ENCODE measurements at places on chromosomes 13 and 19.
A peak's percentile ranks its signal among the peaks of the same experiment; 100 is the strongest.

DNA sequence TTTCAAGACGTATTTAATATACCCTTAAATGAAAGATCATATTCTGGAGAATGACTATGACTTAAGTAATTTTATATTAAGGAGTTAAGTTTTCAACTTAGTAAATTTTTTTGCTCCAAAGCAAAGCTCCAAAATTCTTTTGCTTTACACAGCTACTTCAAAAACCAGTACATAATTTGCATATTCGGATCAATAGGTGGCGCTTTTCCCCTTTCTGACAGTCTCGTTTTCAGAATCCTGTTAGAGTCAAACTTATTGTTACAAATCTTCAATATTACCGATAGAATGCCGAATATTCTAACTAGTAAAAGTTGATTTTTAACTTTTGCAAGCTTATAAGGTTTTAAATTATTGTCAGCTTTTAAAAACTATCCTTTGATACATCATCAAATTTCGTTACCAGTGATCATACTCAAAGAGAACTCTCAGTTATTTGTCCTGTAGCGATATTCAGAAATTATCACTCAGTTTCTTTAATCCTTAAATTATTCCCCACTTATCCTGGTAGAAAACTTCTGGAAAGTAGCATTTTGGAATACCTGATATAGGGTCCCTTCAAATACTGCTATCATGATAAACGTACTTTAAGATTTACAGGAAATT lies 852.7 kb upstream of the KLHL1 start:
- no peak for DNase-seq

DNA sequence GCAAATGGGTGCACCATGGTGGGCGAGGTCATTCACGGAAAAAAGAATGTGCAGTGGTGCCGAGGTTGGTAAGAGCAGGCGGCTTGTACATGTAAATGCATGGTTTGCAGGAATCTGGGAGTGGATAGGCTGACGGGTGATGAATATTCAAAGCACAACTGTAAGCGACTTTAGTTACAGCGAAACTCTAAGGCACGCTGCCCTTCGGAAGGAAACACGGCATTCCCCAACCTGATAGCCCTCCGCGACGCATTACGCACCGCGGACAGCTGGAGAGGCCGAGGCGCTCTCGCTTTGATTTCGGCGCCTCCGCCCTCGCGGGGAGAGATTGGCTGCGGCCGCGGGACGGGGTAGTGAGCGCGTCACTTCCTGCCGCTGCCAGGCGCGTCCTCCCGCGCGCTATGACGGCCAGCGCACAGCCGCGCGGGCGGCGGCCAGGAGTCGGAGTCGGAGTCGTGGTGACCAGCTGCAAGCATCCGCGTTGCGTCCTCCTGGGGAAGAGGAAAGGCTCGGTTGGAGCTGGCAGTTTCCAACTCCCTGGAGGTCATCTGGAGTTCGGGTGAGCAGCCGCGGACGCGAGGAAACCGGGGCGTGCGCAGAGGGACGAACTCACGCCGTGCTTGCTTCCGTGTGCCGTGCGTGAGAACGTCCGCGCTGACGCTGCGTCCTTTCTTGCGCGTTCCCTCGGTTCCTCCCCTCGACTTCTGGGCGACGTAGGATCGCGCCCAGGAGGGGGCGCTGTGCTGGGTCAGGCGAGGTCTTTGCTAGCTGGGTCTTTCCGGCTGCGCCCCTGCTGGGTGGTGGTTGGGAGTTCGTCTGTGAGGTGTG lies at the start of gene NUDT15:
Gene NUDT15 (plus strand): TSS at position 381 of the 828 bp plus-strand sequence. CDS start 21 bp downstream, at position 402.
- peak; percentile 80 for DNase-seq

DNA sequence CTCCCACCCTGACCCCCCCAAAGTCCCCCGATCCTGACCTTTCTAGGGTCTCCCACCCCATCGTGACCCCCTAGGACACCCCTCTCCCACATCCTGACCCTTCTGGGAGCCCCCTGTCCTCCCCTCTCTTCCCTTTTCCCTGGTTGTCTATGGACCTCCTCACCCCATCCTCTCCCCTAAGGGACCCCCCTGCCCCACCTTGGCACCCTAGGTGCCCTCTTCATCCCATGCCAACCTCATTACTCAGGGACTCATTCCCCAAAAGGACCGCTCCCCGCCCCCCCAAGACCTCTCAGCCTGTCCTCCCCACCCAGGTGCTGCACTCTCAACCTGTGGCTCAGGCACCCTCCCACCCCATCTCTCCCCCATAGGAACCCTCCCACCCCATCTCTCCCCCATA lies 2.1 kb downstream of the MAP2K2 start:
- no peak for DNase-seq

- no peak for DNase-seq
Observed at GRCh38 chr19:3320354-3320670, 46.1 kb upstream of the NFIC start.

DNA sequence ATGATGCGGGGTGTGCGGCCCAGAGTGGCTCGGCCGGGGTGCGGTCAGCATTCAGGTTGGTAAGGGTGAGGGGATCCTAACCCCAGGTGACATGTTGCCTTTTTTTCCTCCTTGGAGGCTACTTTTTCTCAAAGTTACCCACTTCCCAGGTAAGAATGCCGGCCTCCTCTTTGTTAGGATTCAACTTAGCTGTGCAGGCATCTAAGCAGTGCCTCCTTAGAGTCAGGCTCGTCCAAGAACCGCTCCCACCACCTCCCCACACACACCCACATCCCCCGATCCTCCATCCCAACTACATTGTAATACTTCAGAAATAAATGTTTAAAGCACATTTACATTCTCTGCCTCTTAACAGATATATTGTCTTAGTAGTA lies 733 bp upstream of the ENOX1 start:
- DNase-seq, result no peak

DNA sequence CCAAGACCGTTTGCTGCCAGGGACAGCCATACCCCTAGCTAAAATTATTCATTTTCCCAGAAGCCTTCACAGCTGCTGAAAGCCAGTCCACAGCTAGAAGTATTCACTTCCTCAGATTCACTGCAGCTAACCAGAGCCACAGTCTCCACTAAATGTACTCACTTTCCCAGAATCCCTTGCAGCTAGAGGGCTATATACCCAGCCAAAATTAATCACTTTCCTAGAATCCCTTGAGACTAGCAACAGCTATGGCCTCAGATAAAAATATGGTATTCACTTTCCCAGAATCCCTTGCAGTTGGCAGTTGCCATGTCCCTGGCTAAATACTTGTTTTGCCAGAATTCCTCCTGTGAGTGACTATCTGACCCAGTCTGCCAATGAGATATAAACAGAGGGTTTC lies 13.8 kb upstream of the MEIS3 start:
- no peak for DNase-seq

DNA sequence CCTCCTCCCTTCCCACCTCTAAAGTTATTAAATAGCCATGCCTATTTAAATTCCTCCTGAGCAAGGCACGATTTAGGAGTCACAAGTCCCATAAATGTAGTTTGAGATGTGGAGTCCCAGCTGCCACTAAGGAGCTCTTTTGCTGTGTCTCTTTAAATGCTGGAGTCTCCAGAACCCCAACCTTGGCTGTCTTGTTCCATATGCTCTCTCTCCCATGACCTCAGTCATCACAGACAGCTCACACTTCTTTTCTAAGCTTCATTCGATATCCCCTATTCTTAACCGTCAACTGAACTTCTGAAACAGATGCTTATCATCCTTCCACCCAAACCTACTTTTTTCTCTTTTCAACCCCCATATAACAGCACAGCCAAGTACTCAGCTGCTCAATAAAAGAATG lies 197.1 kb downstream of the VWA8 start:
- no peak for DNase-seq

GRCh38 chr19:40213882-40214570 lies 4.2 kb downstream of the TTC9B start:
- DNase-seq, result no peak

DNA sequence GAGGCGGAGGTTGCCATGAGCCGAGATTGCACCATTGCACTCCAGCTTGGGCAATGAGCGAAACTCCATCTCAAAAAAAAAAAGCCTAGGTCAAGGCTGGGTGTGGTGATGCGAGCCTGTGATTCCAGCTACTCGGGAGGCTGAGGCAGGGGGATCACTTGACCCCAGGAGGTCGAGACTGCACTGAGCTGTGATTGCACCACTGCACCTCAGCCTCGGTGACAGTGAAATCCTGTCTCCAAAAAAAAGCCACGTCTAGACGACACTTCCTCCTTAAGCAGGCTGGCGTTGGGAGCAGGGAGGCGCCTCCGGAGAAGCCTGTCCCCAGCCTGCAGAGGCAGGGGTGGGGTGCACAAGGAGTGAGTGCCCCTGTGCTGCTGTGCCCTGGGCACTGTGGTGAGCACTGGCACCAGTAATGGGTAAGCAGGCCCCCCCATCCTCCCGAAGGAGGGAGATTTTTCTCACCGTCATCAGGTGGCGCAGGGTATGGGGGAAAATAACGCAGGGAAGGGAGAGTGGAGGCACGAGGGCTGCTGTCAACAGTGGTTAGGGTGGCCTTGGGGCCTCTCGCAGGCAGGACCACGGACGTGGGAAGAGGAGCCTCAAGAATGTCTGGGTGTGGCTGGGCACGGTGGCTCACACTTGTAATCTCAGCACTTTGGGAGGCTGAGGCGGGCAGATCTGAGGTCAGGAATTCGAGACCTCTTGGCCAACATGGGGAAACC lies 706 bp downstream of the P2RY11 start:
- DNase-seq, result no peak

GRCh38 chr13:80132741-80133601 lies 208.0 kb downstream of the SPRY2 start:
- no peak for DNase-seq

DNA sequence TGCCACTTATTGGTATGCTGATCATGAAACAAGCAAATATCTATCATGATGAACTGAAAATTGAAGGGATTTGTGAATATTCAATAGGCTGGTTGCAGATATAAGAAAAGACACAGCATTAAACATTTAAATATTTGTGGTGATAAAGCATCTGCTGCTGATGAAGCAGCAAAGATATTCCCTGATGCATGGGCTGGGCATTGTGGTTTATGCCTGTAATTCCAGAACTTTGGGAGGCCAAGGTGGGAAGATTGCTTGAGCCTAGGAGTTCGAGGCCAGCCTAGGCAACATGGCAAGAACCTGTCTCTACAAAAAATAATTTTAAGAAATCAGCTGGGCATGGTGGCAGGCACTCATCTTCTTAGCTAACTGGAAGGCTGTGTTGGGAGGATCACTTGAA lies 54.5 kb downstream of the GPR180 start:
- DNase-seq, result no peak

DNA sequence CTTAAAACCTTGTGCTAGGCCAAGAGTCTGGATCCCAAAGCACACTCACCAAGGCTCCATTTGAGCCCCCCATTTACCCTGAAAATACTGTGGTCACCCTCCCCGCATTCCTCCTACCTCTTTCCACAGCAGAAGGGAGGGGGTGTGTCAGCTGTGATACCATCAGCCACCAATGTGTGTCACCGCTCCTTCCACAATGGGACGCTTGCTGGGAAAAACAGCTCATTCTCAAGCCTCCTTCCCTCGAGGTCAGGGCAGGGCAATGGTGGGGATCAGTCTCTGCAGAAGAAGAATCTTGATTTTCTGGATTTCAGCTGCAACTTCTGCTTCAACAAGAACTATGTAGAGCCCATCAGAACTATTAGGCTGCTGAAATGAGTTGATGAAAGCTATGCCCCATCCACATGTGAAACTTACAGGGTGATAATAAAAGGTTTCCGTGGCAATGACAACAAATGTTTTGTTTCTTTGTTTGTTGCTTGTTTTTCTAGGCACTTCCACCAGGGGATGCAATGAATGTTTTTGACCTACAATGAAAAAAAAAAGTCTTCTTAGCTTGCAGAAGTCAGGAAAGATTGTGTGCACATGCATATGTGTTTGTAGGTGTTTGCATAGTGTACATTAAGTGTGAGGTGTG lies 26.4 kb upstream of the ZNF507 start:
- DNase-seq, result no peak

DNA sequence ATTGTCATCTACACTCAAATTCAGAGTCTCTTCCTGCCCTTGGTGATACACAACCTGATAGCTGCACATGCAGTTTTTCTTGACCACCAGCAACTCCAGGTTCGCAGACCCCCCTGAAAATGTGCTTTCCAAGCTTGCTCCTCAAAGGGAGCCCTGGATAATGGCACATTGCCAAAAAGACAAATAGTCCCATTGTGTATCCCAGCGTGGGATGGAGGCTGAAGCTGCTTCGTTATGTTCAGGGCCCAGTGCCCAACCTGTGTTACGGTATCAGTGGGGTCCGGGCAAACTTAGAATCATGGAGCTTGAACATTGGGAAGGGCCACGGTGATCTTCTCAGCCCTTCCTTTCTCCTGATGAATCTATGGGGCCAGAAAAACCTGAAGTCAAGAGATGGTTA lies 173.0 kb downstream of the TEX29 start:
- no peak for DNase-seq

DNA sequence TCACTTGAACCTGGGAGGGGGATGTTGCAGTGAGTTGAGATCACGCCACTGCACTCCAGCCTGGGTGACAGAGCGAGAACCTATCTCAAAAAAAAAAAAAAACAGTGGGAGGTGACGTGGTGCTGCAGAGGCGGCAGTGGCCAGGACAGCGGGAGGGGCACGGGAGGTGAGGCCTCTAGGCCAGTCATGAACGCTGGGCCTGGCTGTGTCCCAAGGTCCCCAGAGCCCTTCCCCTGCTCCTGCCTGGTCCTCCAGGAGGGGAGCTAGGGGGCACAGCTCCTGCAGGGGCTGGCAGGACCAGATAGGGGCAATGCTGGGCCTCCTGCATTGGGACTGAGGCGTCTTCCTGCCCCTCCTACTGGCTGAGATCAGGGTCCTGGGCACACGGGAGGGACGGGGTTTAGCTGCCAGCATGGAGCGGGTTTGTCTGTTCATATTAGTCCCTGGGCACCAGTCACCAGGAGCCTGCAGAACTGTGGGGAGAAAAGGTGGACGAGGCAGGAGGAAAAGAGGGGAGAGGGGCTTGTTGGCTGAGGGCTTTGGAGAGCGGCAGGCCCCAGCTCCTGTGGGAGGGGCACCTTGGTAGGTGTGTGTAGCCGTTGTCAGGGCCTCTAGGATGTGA lies 4.5 kb downstream of the MAP2K7 start:
- no peak for DNase-seq

- no peak for DNase-seq
Observed at GRCh38 chr13:108276060-108276459, 6.5 kb downstream of the TNFSF13B start.

- DNase-seq, result no peak
Observed at GRCh38 chr13:106384516-106384915, 150.9 kb downstream of the EFNB2 start.

Data from SW 1271 (cell line).